ENCODE measurements at places on chromosomes 3 and 15.

- DNase-seq, result peak; percentile 37
Observed at GRCh38 chr15:38474155-38474757, 20.3 kb downstream of the FAM98B start.

- no peak for DNase-seq
Observed at GRCh38 chr3:29318251-29318650, 37.4 kb downstream of the RBMS3 start.

GRCh38 chr3:109115451-109115850 lies 2.5 kb downstream of the MORC1 start:
- DNase-seq, result no peak

GRCh38 chr3:14563946-14564539 lies 23.9 kb upstream of the GRIP2 start:
- DNase-seq, result no peak

DNA sequence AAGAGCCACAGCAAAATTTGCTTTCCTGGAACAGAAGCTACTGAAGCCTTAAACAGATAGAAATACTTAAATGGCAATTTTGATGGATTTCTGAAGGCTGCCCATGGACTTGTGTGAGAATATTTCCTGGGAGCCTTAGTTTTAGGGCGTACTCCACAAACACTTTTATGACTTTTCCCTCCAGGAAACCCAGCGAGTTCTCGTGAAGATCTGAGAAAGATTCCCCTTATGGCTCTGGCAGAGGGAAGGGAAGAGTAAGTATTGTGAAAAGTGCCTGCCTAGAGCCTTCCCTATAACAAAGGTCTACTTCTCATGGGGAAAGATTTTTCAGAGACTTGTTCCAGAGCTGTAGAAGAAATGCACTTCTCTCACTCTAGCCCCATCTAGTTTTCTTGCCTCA lies 31.1 kb upstream of the TRAT1 start:
- no peak for DNase-seq

DNA sequence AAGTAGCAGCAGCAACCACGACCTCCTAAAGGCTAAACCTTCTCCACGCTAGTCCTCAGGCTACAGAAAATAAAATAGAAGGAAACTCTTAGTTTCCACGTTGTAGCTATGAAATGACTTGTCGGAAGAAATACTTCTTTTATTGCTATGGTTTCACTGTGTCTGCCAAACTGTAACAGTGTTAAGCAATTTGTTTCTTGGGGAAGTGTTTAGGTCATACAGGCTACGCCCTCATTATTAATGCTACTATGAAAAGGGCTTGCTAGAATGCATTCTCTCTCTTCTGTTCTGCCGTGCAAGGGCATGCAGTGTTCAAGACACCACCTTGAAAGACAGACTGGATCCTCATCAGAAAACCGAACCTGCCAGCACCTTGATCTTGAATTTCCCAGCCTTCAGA lies 462.7 kb downstream of the PLOD2 start:
- no peak for DNase-seq

- DNase-seq, result no peak
Observed at GRCh38 chr3:171525437-171525836, 65.2 kb upstream of the TNIK start.

DNA sequence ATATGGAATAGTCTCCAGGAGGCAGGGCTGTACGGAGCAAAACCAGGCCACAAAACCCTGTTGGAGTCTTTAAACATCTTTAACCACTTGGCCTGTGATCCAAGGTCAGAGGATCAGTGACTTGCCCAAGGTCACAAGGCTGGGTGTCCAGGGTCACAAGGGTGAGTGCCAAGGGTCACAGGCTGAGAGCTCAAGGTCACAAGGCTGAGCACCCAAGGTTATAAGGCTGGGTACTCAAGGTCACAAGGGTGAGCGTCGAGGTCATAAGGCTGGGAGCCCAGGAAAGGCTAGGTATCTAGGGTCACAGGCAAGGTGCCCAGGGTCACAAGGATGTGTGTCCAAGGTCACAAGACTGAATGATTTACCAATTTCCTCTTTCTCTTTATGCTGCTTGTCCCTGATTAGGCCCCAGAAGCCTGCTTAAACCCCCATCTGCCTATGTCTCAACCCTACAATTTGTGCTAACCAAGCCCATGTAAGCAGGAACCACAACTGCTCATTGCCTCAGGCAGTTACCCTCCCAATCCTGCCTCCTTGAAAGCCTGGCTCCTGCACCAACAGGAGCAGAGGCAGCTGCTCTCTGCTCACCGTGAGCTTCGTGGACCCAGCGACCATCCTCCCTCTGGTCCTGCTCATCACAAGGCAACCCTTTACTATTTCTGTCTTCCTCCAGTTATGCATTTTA lies 51.5 kb downstream of the MGLL start:
- DNase-seq, result no peak

DNA sequence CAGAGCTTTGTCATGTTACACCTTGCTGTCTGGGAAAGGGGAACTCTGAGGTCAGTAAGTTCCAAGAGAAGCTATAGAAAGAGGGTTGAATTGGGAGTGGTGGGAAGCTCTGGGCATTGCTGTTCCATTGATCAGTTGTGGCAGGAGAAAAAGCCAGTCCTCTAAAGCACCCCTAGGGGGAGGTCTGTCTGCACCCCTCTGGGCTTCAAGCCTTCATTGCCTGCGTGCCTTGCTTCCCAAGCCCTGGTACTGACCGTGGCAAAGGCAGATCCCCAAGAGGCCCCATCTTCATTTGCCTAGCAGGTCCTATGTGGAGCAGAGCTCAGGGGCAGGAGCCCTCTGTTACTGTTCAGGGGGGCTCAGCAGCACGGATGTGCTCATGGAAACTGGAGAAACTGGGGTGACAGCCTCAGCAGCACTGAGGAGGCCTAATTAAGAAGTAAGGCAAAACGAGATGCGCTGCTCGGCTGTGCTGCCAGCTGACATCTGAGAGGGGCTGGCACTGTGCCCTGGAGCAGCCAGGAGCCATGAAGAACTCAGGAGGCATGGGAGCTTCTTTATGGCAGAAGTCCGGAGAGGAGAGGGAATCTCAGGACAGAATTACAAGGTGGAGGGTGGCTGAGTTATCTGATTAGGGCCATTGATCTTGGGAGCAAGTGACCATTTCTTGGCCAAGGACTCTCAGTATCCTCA lies 270.9 kb downstream of the RPLP1 start:
- no peak for DNase-seq

- no peak for DNase-seq
Observed at GRCh38 chr3:65144791-65145351, 457.1 kb upstream of the ADAMTS9 start.
